Central memory CD8-positive, alpha-beta T cell (primary cell): ENCODE measurements at places on chromosomes 1 and 21.

GRCh38 chr1:36320291-36320761, 3.1 kb downstream of the EVA1B start:
- H3K4me1 ChIP-seq, result peaks cover 18% of the 10 kb centered on the region
- peak overlapping the region; percentile 23 for H3K27ac ChIP-seq
- peak overlapping the region; percentile 72 for H3K4me3 ChIP-seq
- peaks cover 1% of the 10 kb centered on the region for H3K36me3 ChIP-seq

DNA sequence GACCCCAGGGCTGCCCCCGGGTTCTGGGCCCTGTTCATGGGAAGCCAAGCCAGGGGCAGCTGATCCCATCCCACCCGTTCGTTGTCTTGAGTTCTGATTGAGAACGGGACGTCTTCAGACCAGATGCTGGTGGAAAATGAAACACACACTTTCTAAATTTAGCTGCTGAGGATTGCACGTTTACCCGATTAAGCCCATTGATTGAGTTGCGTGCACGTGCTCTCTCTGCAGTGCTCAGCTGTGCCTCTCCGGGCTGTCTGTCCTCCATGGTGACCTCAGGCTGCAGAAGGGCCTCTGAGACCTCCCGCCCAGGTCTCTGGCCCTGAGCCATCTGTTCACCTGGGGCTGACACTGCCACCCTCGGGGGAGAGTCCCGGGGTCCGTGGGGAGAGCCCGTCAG, 27.0 kb upstream of the PEX10 start:
- no peak overlapping the region for H3K4me3 ChIP-seq
- DNase-seq, result no peak
- H3K27me3 ChIP-seq, result no peaks in the 10 kb centered on the region
- H3K27ac ChIP-seq, result no peak overlapping the region

DNA sequence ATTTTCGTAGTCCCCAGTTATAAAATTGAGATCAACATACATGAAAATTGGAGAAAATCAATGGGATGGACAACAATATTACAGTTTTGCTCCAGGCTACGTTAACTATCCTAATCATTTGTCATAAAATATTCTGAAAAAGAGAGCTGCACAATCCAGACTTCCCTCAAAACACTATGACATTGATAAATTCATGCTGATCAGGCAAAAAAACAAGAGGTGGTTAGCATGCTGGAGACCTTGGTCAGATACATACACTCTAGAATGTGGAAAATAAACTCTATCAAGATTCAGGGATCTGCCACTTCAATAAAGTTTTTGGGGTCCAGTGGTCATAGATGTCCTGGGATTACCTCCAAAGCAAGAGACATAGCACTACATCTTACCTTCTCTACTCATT, 32.5 kb upstream of the ARHGAP29 start:
- no peaks in the 10 kb centered on the region for H3K36me3 ChIP-seq
- H3K4me1 ChIP-seq, result no peaks in the 10 kb centered on the region
- H3K27ac ChIP-seq, result no peak overlapping the region
- peaks cover 43% of the 10 kb centered on the region for H3K27me3 ChIP-seq
- no peak overlapping the region for H3K4me3 ChIP-seq
- no peak for DNase-seq

- peak overlapping the region; percentile 99 for H3K4me3 ChIP-seq
- peaks cover 16% of the 10 kb centered on the region for H3K36me3 ChIP-seq
- H3K27ac ChIP-seq, result peak overlapping the region; percentile 99
- no peaks in the 10 kb centered on the region for H3K27me3 ChIP-seq
These were observed 1.4 kb upstream of the VAMP4 start for GRCh38 chr1:171743081-171743870.

DNA sequence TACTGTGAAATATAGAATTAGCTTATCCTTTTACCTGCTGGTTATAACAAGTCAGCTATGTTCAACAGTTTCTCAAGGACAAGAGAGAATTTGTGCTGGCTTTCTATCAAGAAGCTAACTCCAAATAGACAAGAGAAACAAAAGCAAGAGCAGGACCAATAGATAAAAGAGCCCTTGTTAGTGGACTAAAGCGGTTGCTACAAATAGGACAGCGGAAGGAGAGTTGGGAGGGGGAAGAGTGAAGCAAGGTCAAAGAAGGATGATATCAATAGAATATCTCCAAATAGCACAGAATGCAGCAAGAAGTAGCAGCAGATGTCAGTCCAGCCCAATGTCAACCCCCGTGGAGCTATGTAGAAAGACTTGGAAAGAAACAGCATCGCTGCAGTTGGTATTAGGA, 53.0 kb upstream of the AKT3 start:
- DNase-seq, result no peak
- no peak overlapping the region for H3K27ac ChIP-seq
- no peaks in the 10 kb centered on the region for H3K36me3 ChIP-seq
- peaks cover 59% of the 10 kb centered on the region for H3K27me3 ChIP-seq

DNA sequence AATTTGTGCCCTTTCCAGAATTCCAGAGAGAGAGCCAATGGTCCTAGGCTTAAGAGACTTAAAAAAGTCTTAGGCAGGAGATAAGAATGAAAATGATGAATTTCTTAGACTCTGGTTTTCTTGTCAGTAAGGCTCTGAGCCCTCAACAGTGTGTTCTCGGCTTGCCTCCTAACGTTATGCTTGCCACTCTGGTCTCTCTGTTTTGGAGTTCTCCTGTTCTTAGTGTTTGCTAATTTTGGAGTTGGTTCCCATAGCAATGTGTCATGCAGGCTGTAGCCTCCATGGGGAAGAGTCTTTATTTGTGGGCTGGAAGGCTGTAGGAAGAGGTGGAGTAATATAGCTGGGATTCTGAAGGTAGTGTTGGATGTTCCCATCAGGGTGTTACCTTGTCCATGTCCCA, 19.9 kb downstream of the TBX19 start:
- peaks cover 2% of the 10 kb centered on the region for H3K36me3 ChIP-seq
- no peak overlapping the region for H3K4me3 ChIP-seq
- no peaks in the 10 kb centered on the region for H3K27me3 ChIP-seq
- H3K27ac ChIP-seq, result no peak overlapping the region
- no peak for DNase-seq
- no peaks in the 10 kb centered on the region for H3K4me1 ChIP-seq

DNA sequence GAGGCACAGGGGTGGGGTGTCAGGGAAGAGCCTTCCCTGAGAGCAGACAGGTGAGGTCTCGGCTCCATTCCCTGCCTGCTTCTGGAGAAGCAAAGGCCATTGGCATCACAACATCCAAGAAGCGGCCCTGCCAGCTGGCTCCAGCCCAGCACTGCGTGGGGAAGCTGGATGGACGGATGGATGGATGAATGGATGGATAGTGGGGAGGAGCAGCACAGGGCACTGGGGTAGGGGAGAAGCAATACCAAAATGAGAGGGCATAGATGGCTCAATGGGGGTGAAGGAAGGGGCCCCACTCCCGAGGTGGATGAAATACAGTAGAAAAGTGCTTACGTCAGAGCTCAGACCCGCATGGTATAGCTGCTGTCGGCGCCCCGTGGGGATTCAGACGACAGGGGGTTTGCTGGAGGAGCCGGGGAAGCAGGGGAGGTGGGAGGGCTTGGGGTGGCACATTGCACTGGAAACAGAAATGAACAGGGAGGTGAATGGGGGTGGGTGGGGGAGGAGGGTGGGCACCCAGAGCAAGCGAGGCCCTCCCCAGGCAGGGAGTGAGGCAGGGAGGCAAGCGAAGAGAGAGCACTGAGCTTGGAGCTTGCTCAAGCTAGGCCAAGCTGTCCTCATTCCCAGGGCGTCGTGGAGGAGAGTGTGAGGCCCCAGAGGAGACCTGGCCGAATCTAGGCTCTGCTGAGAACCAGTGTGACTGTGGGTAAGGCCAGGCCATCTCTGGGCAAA, 9.5 kb upstream of the GOLT1A start:
- H3K4me1 ChIP-seq, result peaks cover 6% of the 10 kb centered on the region
- peaks cover 3% of the 10 kb centered on the region for H3K27me3 ChIP-seq
- H3K27ac ChIP-seq, result no peak overlapping the region
- H3K36me3 ChIP-seq, result no peaks in the 10 kb centered on the region
- no peak overlapping the region for H3K4me3 ChIP-seq
- DNase-seq, result no peak

- H3K4me3 ChIP-seq, result no peak overlapping the region
- H3K36me3 ChIP-seq, result no peaks in the 10 kb centered on the region
- no peaks in the 10 kb centered on the region for H3K27me3 ChIP-seq
- no peaks in the 10 kb centered on the region for H3K4me1 ChIP-seq
- H3K27ac ChIP-seq, result no peak overlapping the region
These were observed 1807.8 kb downstream of the BRINP3 start for GRCh38 chr1:188669728-188670382.

GRCh38 chr1:220818421-220819173, 31.9 kb downstream of the MTARC1 start:
- no peaks in the 10 kb centered on the region for H3K4me1 ChIP-seq
- no peak for DNase-seq
- no peaks in the 10 kb centered on the region for H3K36me3 ChIP-seq
- H3K4me3 ChIP-seq, result no peak overlapping the region

GRCh38 chr1:72117621-72118020, 164.7 kb downstream of the NEGR1 start:
- no peaks in the 10 kb centered on the region for H3K4me1 ChIP-seq
- no peak for DNase-seq
- no peak overlapping the region for H3K4me3 ChIP-seq
- H3K27ac ChIP-seq, result no peak overlapping the region

- H3K36me3 ChIP-seq, result peaks cover 13% of the 10 kb centered on the region
- H3K27me3 ChIP-seq, result no peaks in the 10 kb centered on the region
- peak overlapping the region; percentile 88 for H3K27ac ChIP-seq
- no peak for DNase-seq
- peak overlapping the region; percentile 90 for H3K4me3 ChIP-seq
- H3K4me1 ChIP-seq, result peaks cover 31% of the 10 kb centered on the region
These were observed 691 bp upstream of the MPZL1 start for GRCh38 chr1:167720965-167721616.

DNA sequence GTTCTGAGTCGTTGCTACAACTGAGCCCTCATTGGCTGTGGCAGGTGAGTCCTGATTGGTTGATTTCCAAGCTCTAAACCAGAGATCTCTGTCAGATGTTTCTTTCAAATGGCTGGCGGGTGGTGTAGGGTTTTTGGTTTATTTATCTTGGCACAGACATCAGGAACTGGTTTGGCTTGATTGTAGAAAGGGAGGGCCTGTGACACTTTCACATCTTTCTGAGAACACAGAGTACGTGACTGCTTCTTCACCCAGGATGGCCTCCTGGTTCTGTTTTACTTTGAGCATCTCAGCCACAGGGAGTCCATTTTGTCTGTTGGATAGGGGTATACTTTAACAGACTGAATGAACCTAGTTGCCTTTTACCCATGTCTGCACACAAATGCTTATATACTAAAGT, 89.4 kb upstream of the GPR52 start:
- H3K36me3 ChIP-seq, result peaks cover 6% of the 10 kb centered on the region
- no peaks in the 10 kb centered on the region for H3K27me3 ChIP-seq
- DNase-seq, result no peak
- peaks cover 32% of the 10 kb centered on the region for H3K4me1 ChIP-seq

- DNase-seq, result no peak
- H3K4me1 ChIP-seq, result no peaks in the 10 kb centered on the region
- H3K27ac ChIP-seq, result no peak overlapping the region
- peaks cover 23% of the 10 kb centered on the region for H3K27me3 ChIP-seq
- peaks cover 3% of the 10 kb centered on the region for H3K36me3 ChIP-seq
- H3K4me3 ChIP-seq, result no peak overlapping the region
These were observed 14.3 kb downstream of the SLC6A9 start for GRCh38 chr1:44016890-44017400.

DNA sequence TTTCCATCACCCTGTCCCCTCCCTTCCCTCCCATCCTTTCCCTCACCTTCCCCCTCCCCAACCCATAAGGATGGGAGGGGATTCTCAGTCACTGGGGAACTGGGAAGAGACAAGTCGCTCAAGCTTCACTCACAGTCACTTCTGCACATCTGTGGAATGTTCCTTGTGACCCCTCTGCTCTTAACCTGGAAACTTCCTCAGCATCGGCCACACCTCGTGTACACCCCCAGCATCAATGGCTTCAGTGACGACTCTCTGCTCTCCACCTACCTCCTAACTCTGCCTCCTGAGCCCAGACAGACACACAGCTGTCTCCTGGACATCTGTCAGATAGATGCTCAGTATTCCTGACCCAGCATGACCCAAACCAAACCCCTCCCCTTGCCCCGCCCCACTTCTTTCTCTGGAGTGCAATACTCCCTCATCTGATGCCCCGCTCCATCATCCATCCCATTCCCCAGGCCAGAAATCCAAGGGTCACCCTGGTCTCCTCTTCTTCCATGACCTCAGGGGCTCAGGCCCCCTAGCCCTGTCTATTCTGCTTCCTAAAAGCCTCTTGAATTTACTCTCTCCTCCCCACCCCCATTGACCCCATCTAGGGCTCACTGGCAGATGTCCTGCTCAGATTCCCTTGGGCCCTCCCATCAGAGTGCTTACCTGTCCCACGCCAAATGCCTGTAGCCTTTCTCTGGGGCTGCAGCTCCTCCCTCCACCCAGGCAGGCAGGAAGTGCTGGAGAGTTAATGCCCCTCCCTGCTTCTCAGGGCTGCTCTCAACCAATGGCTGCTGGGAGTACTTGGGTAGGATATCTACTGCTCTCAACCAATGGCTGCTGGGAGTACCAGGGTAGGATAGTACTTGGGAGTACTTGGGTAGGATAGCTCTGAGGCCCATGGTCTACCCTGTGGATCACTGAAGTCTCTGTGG, 83.1 kb upstream of the CSF3R start:
- H3K27ac ChIP-seq, result no peak overlapping the region
- H3K4me1 ChIP-seq, result no peaks in the 10 kb centered on the region
- no peak for DNase-seq

DNA sequence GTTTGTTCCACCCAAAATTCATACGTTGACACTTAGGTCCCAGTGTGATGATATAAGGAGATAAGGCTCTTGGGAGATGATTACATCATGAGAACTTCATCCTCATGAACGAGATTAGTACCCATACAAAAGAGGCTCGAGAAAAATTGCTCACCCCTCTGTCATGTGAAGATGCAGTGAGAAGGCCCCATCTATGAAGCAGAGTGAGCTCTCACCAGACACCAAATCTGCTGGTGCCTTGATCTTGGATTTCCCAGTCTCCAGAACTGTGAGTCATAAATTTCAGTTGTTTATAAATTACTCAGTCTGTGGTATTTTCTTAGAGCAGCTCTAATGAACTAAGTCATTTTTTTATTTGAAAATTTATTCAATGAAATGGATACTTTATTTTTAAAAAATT, 42.6 kb upstream of the USP25 start:
- DNase-seq, result no peak
- H3K4me1 ChIP-seq, result peaks cover 19% of the 10 kb centered on the region
- H3K36me3 ChIP-seq, result no peaks in the 10 kb centered on the region
- H3K27me3 ChIP-seq, result peaks cover under 1% of the 10 kb centered on the region
- no peak overlapping the region for H3K4me3 ChIP-seq

GRCh38 chr1:203625628-203626019, 1.0 kb upstream of the ATP2B4 start:
- peaks cover 52% of the 10 kb centered on the region for H3K4me1 ChIP-seq
- DNase-seq, result peak; percentile 77
- H3K27me3 ChIP-seq, result no peaks in the 10 kb centered on the region
- peaks cover 30% of the 10 kb centered on the region for H3K36me3 ChIP-seq
- peak overlapping the region; percentile 98 for H3K27ac ChIP-seq

- H3K27me3 ChIP-seq, result no peaks in the 10 kb centered on the region
- no peak for DNase-seq
- H3K4me3 ChIP-seq, result no peak overlapping the region
- H3K4me1 ChIP-seq, result no peaks in the 10 kb centered on the region
These were observed 5.9 kb downstream of the CLCA2 start for GRCh38 chr1:86429835-86430234.
